ENCODE measurements at places on chromosomes 12 and 14. TPM values are rescaled to one million over a fixed set of nuclear protein-coding genes. Genes with fewer than 3 reads are reported as not detected.

BCL11B gene
- total RNA-seq: 5.9 TPM

ZDHHC22 gene
- 55.2 TPM for total RNA-seq

CCDC175 gene
- total RNA-seq: 0.19 TPM

MAP3K9 gene
- 24.7 TPM for total RNA-seq

KLRC2 gene
- not detected for total RNA-seq

DNAJC22 gene
- 0.39 TPM for total RNA-seq

OTX2 gene
- 33.9 TPM for total RNA-seq

Measured in H1 (cell line).